ENCODE measurements at places on chromosomes 16 and 17.
A peak's percentile ranks its signal among the peaks of the same experiment; 100 is the strongest.

- DNase-seq = no peak
These were observed 100.2 kb downstream of the KATNIP start for GRCh38 chr16:27650073-27650701.

GRCh38 chr16:13492046-13492445, 427.9 kb upstream of the ERCC4 start:
- no peak for DNase-seq

DNA sequence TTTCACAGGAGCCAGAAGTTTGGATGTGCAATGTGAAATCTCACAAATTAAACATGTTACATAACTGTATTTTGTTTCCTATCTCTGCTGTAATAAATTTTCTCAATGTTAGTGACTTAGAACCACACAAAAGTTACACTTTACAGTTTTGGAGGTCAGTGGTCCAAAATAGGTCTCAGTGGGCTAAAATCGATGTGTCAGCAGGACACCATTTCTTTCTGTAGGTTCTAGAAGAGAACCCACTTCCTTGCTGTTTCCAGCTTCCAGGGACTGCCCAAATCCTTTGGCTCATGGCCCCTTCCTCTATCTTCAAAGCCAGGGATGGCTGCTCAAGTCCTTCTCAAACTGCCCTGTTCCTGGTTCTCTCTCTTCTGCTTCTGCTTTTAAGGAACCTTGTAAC, 252.7 kb downstream of the WWOX start:
- DNase-seq = no peak

GRCh38 chr17:46191322-46192188, 1.7 kb downstream of the KANSL1 start:
- DNase-seq = no peak

DNA sequence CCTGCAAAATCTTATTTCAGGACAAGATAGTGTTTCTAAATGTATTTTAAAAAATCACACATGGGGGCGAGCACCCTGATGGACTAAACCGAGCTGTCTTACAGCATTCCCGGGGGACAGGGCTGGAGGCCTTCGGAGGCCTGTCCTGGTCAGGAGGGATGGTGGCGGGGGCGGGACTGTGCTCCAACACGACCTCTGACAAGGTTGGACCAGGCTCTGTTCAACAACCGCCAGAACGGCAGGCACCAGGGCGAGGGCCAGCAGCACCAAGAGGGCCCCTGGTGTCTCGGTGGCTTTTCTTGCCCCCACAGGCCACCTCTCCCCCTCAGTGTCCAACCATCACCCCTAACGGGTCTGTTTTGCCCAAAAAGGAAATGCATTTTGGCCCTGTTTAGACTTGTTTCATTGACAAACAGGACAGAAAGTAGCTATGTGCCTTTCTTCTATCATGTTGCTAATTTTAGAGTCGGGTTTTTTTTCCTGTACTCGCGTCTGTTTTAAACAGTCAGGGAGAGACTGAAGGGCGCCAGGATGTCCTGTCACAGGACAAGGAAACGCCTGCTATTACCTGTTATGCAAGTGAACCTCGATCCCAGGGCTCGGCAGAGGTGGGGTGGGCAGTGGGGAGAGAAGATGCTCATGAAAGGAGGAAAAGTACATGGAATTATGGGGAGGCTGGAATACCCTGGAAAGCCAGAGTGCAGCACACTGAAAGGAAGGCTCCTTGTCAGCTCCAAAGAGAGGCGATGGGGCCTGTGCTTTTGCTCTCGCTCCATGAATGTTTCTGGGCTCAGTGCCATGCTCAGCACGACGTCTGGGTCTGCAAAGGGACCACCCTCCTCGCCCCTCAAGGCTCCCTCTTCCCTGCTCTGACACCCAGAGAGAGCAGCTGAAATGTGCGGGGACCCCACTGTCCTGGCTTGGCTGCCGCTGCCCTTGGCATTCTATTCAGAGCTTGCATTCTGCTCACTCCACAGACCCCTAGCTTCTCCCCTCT, 11.9 kb downstream of the TMEM204 start:
- DNase-seq = no peak

DNA sequence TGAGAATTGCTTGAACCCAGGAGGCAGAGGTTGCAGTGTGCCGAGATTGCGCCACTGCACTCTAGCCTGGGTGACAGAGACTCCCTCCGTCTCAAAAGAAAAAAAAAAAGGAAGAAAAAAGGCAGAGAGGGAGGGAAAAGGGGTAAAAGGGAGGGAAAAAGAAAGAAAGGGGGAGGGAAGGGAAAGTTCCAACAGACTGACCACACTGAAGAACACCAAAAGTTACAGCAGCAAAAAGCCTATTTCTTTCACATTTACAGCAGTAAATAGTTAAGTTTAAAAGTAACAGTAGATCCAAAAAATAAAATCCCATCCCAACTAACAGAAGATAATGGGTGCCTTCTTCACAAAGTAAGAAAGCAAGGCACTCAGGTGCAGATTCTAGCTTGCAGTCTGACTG, 36.9 kb upstream of the C17orf78 start:
- no peak for DNase-seq

GRCh38 chr17:81309140-81309858, 14.2 kb upstream of the SLC38A10 start:
- peak; percentile 42 for DNase-seq

DNA sequence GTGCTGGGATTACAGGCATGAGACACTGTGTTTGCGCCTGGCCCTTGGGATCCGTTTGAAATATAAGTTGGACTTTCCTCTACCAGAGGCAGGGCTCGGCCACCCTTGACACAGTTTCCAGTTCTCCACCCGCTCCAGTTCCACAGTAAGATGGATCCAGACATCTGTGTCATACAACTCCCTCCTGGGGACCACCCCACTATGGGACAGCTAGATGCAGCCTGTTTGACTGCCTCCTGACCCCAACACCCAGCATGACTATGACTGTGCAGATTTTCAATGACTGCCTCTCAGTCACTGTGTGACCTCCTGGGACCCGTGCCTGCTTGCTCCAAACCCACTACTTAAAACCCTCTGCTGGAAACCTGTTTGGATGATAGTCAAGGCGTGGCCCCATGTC, 166.7 kb downstream of the IRF8 start:
- DNase-seq = no peak

GRCh38 chr17:44792276-44792675, 33.5 kb downstream of the ADAM11 start:
- DNase-seq = peak; percentile 46

- no peak for DNase-seq
These were observed 43.2 kb downstream of the HSBP1 start for GRCh38 chr16:83850947-83851346.

DNA sequence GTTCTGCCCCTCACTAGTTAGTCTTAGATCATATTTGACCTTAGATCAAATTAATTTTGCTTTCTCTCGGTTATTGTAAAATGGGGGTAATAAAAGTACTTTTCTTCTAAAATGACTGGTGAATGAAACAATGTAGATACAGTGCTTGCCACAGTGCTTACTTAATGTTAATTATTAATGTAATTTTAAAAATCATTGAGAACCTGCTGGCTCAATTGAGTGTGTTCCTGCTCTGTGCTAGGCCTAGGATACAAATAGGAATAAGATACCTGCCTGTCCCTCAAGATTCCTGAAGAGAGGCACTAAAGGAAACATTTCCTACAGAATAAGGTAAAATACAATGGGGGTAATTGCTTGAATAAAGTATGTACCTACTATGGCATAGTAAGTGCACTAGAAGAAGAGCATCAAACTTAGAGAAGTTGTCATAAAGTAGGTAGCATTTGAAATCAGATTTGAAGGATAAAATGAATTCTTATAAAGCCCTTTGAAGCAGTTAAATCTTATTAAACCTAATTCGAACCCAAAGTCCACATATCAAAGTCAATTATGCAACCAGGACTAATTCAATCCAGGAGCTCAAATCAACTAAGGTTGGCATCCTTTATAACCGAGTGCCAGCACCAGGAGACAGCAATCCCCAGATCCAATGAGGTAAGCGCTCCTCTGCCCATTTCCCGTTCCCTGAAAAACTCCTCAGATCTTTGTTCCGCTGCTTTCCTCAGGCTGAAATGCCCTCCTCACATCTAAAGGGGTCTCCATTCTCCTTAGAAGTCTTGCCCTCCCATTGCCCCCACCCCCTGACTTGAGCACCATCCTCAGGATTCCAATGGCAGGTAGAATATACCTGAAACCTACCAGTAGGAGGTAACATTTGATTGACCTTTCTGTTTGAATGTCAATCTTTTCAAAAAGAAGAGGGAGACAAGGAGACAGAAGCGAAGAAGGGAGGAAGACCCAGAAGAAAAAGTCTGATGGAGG, 2.4 kb upstream of the MED13 start:
- DNase-seq = no peak

- no peak for DNase-seq
These were observed 13.9 kb downstream of the MPRIP start for GRCh38 chr17:17056156-17056539.

- DNase-seq = no peak
These were observed 29.1 kb downstream of the CCDC182 start for GRCh38 chr17:57715981-57716380.

GRCh38 chr16:74563828-74564263, 43.1 kb downstream of the GLG1 start:
- no peak for DNase-seq

GRCh38 chr16:75138636-75139035, 9.7 kb upstream of the ZFP1 start:
- DNase-seq = peak; percentile 47

- no peak for DNase-seq
These were observed 150.3 kb upstream of the AXIN2 start for GRCh38 chr17:65711671-65712276.

All from fibroblast of skin of abdomen (primary cell).